ENCODE measurements at places on chromosomes 1 and 21.

- DNase-seq = no peak
Measured at GRCh38 chr1:36084497-36085115, 712 bp downstream of the TEKT2 start.

DNA sequence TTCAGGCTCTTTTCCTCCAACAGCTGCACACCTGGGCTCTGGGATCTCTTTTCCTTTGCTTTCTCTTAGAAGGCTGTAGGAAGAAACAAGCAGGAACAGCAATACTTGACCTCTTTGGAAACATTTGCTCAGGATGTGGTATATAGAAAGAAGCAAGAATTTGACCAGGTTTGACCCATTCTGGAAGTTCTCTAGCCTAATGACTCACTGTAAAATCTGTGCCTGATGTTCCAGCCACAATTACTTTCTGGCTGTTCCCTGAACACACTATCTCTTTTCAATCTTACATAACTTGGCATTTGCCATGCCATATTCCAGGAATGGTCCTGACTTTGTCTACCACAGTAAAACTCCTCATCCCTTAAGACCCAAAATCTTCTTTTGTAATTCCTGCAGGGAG, 419.9 kb upstream of the DAB1 start:
- no peak for DNase-seq

GRCh38 chr1:104163912-104164476, 414.3 kb downstream of the AMY1C start:
- no peak for DNase-seq

DNA sequence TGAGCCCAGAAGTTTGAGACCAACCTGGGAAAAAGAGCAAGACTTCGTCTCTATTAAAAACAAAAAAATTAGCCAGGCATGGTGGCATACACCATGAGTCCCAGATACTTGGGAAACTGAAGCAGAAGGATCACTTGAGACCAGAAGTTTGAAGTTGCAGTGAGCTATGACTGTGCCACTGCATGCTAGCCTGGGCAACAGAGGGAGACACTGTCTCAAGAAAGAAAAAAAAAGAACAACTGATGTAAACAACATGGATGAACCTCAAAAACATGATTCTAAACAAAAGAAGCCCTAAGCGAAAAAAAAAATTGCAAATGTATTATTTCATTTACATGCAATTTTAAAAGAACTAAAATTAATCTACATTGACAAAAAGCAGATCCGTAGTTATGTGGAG, 9.0 kb downstream of the LRRC40 start:
- DNase-seq = no peak

DNA sequence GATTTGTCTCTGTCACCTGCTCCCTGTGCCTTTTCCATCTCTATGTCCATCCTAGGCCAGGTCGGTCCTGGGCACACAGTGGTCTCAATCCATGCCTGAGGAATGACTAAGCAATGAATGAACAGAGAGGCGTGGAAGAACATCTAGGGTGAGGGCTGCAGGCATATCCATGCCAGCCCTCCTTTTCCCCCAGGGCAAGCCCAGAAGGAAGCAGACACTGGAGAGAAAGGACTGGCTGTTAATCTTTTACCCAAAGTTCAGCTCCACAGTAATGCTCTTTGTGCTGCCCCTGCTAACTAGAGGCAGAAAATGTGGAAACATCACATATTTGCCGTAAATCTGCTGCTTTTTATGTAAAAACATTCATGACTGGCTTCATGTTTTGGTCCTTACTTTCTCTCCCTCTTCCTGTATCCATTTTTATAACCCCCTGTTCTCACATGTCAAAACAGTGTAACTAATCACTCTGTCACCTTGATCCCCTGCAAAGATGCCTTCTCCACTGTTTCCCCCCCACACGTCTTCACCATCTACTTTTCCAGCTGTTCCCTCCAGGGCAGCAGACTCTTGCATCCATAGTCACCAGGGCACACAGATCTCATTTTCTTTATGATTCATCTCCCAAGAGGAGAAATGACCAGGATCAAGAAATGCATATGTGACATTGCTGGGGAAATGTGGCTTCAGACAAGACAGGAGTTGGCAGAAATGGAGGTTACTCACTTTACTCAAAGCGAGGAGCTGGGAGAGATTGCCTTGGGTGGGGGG, 166.4 kb upstream of the PROX1 start:
- no peak for DNase-seq

Measured in fibroblast of skin of left quadriceps (primary cell).